Progenitor cell of endocrine pancreas (in vitro differentiated cells): ENCODE measurements at places on chromosomes 4 and X.

GRCh38 chr4:74093981-74094623, 4.9 kb downstream of the CXCL2 start:
- no peak for DNase-seq

DNA sequence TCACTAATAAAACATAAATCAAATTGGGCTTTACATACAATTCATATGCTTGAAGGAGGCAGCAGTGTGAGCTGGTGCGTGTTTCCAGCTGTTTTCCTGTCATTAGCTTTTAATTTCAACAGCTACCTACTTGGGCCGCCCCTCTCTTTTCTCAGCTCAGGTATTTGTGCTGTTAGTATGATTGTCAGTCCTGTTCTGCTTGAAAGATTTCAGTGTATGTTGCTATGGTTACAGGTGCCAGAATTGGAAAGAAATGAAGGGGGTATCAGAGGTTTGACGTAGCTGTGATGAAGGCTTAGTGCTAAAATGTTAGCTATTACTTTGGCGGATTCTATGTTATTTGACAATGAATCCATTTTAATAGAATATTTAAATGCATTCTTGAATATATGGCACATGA, 440.3 kb downstream of the ZIC3 start:
- DNase-seq: no peak

- no peak for DNase-seq
These were observed 28.3 kb downstream of the NSUN7 start for GRCh38 chr4:40778090-40778489.

GRCh38 chr4:139030614-139031235, 15.1 kb downstream of the NOCT start:
- peak; percentile 51 for DNase-seq

DNA sequence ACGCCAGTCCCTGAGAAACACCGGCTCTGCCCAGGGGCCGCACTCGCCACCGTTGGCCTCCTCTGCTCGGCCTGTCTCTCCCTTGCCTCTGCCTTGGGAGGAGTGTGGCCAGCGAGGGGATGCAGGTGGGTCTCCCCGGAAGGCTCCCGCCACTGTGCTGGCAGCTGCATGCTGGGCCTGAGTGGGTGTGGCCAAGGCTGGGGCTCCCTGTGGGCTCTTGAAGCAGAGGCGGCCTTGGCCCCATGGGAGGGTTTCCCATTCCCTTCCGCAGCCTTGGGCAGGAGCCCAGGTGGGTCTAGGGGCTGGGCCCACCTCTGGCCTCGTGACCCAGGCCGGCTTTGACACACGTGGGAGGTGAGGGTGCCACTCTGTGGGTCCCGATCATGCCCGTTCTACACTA, 19.1 kb downstream of the FGFRL1 start:
- no peak for DNase-seq
